Fibroblast of lung (primary cell): ENCODE measurements at places on chromosomes 12 and 14.

GRCh38 chr14:77848031-77848430 is 48.1 kb downstream of the ADCK1 start:
- no peaks in the 10 kb centered on the region for H3K27me3 ChIP-seq
- DNase-seq, result peak; percentile 18
- no peaks in the 10 kb centered on the region for H3K4me1 ChIP-seq
- no peaks in the 10 kb centered on the region for H3K36me3 ChIP-seq
- H3K27ac ChIP-seq, result no peak overlapping the region
- no peak overlapping the region for H3K4me3 ChIP-seq

GRCh38 chr12:12081836-12082497 is 11.2 kb downstream of the BCL2L14 start:
- no peaks in the 10 kb centered on the region for H3K36me3 ChIP-seq
- no peaks in the 10 kb centered on the region for H3K4me1 ChIP-seq
- DNase-seq, result peak; percentile 61
- H3K27me3 ChIP-seq, result no peaks in the 10 kb centered on the region

- H3K27me3 ChIP-seq, result no peaks in the 10 kb centered on the region
- H3K4me1 ChIP-seq, result no peaks in the 10 kb centered on the region
- DNase-seq, result peak; percentile 1
These were observed 96.1 kb downstream of the FLRT2 start for GRCh38 chr14:85625925-85626585.

- no peak overlapping the region for H3K4me3 ChIP-seq
- no peaks in the 10 kb centered on the region for H3K27me3 ChIP-seq
- H3K4me1 ChIP-seq, result no peaks in the 10 kb centered on the region
- H3K36me3 ChIP-seq, result no peaks in the 10 kb centered on the region
- H3K27ac ChIP-seq, result no peak overlapping the region
These were observed 57.1 kb downstream of the GALC start for GRCh38 chr14:87935886-87936285.

DNA sequence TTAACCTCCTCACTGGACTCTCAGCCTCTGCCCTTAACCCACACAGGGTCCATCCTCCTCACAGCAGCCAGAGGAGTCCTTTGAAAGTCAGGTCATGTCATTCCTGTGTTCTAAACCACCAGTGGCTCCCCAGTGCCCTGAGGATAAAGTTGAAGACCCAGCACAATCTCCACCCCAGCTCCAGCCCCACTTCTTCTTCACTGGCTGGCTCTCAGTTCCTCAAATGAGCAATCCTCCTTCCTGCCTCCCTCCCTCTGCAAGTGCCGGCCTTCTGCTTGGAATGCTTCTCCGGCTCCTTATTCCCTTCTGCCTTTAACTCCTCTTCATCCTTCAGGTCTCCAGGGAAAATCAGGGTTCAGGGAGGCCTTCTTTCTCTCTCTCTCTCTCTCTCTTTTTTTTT is 32.0 kb upstream of the SPPL3 start:
- H3K27me3 ChIP-seq, result no peaks in the 10 kb centered on the region
- H3K36me3 ChIP-seq, result no peaks in the 10 kb centered on the region
- no peak overlapping the region for H3K27ac ChIP-seq
- no peak for DNase-seq

- H3K27me3 ChIP-seq, result no peaks in the 10 kb centered on the region
- no peaks in the 10 kb centered on the region for H3K4me1 ChIP-seq
- DNase-seq, result no peak
- no peaks in the 10 kb centered on the region for H3K36me3 ChIP-seq
- H3K27ac ChIP-seq, result no peak overlapping the region
These were observed 54.1 kb upstream of the PLBD1 start for GRCh38 chr12:14621826-14622225.

DNA sequence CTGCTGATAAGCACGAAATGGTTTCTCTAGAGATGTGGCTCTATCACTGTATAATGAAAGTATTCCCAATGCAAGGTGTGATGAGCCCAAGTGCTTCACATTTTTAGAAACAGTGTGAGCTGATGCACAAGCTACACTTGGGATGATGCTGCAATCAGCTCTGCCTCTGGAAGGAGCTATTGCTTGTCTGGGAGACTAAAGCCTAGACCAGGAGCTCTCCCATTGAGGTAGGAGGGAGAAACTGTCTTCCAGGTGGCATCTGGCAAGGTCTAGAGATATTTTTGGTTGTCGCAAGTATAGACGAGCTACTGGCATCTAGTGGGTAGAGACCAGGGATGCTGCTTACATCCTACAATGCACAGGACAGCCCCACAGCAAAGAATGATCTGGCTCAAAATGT is 42.0 kb downstream of the HECTD4 start:
- DNase-seq, result no peak
- no peaks in the 10 kb centered on the region for H3K27me3 ChIP-seq
- no peaks in the 10 kb centered on the region for H3K36me3 ChIP-seq
- no peaks in the 10 kb centered on the region for H3K4me1 ChIP-seq
- no peak overlapping the region for H3K27ac ChIP-seq
- no peak overlapping the region for H3K4me3 ChIP-seq

- DNase-seq, result peak; percentile 65
- no peak overlapping the region for H3K27ac ChIP-seq
- H3K36me3 ChIP-seq, result no peaks in the 10 kb centered on the region
- H3K4me1 ChIP-seq, result no peaks in the 10 kb centered on the region
- no peaks in the 10 kb centered on the region for H3K27me3 ChIP-seq
These were observed 214.7 kb upstream of the GARIN2 start for GRCh38 chr14:66974397-66975025.

DNA sequence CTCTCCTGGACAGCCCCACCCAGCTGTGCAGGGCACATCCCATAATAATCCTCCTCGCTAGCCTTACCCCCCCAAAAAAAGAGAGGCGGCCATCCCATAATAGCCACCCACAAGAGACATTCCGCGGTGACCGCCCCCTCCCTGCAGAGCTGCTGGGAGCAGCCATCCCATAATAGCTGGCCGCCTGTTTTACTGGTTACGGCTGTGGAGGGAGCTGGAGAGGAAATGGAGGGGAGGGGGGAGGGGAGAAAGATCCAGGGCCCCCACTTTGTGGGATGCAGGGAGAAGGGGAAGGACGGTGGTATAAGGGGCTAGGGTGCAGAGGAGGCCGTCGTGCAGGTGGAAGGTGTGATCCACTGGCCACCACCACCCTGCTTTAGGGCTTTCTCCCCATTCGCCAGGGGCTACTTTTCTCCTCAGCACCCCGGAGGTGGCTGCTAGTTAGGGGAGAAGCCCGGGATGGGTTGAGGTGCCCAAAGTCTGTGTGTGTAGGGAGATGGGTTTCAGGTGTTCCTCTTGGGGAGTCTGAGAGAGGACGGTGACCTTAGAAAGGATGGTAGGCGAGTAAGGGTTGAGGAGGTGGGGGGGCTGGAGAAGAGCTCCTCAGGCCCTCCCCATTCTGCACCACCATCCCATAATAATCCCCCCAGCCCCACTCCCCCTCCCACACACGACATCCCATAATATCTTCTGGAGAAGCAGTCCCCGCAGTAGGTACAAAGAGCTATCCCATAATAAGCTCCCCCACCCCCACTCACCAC is 6.0 kb upstream of the CHD4 start:
- H3K27me3 ChIP-seq, result no peaks in the 10 kb centered on the region
- peak; percentile 86 for DNase-seq
- peaks cover 12% of the 10 kb centered on the region for H3K4me1 ChIP-seq
- H3K27ac ChIP-seq, result peak overlapping the region; percentile 68
